ENCODE measurements at places on chromosomes 6 and 20.

GRCh38 chr6:87905101-87905641, 142.5 kb upstream of the SPACA1 start:
- no peak for DNase-seq

- DNase-seq, result no peak
Observed at GRCh38 chr6:33160728-33161344, 31.4 kb downstream of the COL11A2 start.

DNA sequence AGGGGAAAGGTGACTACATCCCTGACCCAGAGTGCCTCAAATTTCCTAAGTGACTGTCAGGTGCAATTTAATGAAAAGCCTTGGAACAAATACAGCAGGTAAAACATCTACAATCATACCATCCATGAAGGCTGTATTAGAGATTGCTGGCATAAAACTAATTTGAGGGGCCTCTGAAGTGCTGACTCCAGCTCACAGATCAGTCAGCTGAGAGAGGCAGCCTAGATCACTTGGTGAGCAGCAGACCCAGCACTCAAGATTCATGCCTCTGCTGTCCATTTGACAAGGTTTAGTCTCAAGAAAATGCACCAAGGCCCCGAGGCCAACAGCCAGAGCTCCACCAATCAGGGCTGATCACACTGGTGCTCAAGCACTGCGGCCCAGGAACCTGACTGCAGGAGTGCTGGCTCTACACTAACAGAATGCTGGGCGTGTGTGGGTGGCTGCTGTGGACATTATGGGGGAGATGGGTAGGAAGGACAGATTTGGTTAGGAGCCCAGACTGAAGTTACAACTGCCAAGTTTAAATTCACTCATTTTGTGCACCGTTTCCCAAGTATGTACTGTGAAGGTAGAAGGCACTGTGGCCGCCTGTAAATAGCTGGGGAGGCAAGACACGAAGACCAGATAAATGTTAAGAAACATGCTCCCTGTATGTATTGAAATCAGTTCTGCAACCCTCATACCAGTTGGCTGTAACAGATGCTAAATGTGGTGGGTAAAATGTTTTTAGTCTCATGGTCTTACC, 28.2 kb downstream of the SNX5 start:
- no peak for DNase-seq

- no peak for DNase-seq
Observed at GRCh38 chr20:25408170-25408547, 686 bp downstream of the GINS1 start.

DNA sequence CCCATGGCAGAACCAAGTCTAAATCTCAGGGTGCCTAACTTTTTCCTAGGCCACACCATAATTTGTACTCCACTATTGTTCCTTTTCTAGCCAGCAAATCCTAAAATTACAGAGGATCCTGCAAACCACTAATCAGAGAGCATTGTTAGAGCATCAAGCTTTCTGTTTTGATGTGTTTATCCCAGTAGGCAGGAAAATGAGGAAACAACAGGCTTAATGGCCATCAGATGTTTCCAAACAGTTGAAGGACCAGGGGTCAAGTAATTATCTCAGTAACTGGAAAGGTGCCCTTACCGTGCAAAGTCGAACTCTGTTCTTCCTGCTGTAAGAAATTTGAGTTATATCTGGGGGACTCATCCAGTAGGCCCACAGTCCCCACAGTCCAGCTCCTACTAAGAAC, 58.7 kb downstream of the RALY start:
- no peak for DNase-seq

- DNase-seq, result no peak
Observed at GRCh38 chr6:72739368-72739779, 117.5 kb downstream of the KCNQ5 start.

DNA sequence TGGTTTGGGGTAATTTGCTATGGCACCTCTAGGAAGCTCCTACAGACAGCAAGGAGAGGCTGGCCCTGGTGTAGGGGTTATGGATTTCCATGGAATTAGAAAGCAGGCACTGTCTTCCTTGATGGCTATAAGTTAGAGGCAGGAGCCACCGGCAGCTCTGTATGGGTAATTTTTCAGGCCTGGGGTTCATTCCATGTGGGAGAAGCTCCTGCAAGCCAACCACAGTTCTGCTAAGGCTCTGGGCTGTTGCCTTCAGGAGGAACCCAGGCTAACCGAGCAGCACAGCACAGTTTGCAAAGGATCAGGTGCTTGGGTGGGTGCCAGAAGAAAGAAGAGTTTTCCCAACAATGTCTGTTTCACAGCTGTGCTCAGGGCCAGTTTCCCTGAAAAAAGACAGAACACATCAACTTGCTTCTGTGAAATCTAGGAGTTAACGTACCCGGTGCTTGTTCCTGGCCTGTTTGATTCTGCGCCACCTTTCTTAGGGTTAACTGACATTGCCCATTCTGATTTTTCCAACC, 162.8 kb upstream of the MYLIP start:
- DNase-seq, result no peak

DNA sequence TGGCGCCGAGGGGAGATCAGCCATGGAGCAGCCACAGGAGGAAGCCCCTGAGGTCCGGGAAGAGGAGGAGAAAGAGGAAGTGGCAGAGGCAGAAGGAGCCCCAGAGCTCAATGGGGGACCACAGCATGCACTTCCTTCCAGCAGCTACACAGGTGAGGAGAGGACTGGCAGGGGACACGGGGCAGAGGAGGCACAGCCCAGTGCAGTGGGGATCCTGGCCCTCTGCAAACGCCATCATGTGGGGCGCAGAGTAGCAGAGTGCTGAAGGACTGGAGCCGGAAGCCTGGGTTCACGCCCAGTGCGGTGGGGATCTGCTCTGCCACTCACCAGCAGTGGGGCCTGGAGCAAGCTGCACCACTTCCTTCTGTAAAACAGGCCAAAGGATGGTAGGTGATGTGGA, 41.1 kb upstream of the FANCE start:
- no peak for DNase-seq

GRCh38 chr6:41406728-41407489, 71.5 kb downstream of the NCR2 start:
- DNase-seq, result no peak

- DNase-seq, result no peak
Observed at GRCh38 chr6:42404484-42404883, 47.2 kb downstream of the TRERF1 start.

DNA sequence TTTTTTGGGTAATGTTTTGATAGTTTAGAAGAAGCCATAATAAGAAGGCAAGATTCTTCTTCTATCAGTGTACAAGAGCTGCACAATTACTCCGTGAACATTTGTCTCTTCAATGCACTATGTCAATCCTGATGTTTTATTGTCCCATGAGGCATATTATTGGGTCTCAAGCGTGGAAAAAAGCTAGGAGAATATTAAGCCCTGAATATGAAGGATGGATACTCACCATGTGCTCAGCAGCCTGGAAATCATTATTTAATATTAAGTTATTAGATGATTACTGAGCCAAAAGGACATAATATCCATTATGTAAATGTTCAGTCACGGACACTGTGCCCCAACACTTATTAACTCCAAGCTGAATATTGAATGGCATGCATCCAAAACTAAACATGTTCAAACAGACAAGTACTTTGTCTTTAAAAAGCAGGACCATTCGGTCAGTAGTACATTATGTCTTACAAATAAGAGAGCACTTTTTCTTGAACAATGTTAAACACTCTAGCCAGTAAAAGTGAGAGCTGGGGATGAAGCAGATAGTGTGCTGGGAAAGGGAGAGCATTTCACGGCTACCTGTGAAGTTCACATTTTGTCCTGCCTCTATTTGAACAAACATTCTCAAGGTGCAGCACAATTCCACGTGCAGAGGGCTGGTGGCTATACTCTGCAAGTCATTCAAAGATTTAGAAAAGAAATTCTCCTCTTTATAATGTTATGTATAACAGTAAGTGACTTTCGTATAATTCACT, 70.6 kb upstream of the CNR1 start:
- no peak for DNase-seq

- no peak for DNase-seq
Observed at GRCh38 chr6:133312006-133312405, 70.8 kb downstream of the EYA4 start.

GRCh38 chr20:6908673-6909072, 141.2 kb downstream of the BMP2 start:
- DNase-seq, result no peak

DNA sequence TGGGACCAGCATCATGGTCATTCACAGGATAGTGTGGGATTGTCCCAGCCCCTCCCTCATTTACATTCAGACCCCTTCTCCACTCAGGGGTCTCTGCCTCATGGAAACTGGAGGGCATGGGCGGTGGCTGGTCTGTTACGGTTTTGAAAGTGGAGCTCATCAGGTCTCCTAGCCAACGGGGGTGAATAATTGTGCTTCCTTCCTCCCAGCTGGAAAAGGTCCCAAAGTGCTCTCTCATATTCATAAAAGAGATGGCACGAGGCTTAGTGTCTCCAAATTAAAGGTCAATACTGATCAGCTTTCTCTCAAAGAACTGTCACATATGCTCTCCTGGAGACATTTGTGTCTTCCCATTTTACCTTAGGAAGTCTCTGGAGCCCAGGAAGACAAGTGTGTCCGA, 19.9 kb downstream of the JARID2 start:
- no peak for DNase-seq

DNA sequence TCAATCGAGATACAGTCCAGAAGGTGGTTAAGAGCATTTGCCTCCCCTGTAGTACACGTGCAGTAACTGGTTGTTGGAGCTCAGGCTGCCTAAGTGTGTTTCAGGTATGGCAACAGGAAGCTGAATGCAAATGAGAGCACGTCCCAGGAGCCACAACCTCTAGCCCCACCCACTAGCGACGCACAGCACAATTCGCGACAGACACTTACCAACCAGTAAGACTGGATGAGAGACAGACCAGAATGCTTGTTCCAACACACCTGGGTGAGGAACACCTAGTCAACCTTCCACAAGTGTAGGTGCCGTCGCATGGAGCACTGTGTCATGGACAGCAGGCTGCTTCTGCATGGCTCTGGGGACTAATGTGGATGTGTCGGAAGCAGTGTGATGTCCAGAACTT, 7.2 kb upstream of the SERPINB1 start:
- DNase-seq, result no peak

DNA sequence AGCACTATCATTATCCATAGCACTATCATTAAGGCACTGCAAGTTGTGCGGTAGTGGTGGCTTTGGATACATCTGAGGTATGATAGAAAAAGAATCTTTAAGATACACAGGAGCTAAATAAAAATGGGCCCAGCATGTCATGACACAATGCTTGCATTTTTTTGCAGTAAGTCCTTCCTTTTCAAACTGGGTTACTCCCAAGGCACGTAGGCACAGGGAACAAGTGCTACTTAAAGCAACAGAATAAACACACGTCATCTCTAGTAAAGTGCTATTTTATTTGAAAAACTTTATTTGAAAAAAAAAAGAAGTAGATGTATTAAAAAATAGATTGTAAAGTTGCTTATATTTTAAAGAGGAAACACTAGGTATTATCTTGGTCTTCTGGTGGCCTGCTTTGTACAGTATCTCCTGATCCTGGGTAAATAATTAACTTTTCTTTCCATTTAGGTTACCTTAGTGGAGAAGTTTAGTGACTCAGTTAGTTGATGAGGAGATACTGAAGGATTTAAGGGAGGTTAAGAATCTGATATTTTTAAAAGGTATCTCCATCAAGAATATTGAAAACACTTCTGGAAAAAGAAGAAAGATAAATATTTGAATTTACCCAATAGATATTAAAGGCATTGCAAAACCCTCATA, 129.6 kb downstream of the EDN1 start:
- no peak for DNase-seq

GRCh38 chr6:159982731-159983506, 14.0 kb downstream of the IGF2R start:
- no peak for DNase-seq

DNA sequence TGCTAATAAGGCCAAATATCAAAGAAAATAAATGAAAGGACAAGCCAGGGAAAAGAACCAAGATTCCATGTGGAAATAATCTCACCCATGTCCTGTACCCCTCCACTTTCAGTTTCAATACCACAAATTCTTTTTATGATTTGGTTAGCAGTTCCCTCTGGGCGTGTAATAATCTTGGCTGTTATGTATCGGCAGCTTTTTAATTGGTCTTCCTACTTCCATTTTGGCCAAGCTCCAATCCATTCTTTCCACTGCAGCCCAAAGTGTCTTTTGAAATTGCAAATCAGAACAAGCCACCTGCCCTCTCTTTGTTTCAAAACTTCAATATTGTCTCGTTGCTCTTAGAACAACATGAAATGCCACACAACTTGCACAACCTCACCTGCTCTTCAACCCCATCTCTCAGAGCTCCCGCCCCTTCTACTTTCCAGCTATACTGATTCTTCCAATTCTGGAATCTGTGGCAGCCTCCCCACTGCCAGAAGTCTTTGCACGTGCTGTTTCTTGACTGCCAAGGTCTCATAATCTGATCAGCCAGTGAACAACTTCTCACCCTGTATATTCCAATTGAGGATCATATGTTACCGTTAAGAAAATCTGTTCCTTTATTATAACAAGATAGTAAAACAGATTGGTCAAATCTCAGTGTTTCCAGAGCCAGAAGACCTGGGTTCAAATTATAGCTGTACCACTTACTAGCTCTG, 354.5 kb downstream of the CBLN4 start:
- DNase-seq, result no peak

DNA sequence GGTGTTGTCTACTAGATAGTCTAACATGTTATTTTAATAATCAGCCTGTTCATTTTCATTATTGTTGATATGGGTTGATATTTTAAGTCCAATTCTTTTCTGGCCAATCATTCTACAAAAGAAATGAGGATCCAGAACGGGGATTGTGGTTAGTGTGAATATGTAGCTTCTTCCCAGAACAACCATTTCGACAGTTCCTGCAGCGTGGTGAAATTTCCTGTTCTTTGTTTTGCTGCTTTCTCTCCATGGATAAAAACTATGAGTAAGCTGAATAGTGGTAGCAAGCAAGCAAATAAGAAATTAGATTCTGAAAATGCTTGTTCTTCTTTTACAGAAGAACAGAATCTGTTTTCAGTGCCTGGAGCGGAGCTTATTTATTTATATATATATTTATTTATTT, 65.5 kb upstream of the F13A1 start:
- no peak for DNase-seq

DNA sequence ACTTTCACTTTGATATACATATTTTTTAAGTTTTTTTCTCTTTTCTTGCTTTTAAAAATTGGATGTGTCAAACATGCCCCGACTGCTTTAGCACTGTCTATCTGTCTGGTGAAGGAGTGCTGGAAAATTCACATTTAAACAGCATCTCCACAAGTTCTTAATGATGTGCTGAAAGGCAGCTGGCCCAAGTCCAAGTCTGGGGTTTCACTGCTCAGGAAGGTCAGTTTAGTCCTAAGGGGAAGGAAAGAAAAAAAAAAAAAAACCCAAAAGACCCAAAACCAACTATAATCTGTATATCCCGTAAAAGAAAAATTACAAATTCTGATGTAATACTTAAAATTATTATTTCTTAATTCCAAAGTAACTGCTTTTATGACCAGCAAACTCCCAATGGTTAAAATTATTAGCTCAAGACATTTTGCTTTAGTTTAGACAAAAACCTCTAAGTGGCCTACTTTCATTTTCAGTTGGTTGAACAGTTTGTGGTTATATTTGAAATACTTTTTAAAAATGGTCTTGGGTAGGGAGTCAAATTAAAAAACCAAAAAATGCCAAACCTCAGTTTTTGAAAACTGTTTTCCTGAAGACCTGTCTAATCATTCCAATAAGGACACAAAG, 79.5 kb upstream of the PREP start:
- DNase-seq, result no peak
